ENCODE measurements at places on chromosomes 2 and 18. TPM values are rescaled to one million over a fixed set of nuclear protein-coding genes. Genes with fewer than 3 reads are reported as not detected.
A peak's percentile ranks its signal among the peaks of the same experiment; 100 is the strongest.

DNA sequence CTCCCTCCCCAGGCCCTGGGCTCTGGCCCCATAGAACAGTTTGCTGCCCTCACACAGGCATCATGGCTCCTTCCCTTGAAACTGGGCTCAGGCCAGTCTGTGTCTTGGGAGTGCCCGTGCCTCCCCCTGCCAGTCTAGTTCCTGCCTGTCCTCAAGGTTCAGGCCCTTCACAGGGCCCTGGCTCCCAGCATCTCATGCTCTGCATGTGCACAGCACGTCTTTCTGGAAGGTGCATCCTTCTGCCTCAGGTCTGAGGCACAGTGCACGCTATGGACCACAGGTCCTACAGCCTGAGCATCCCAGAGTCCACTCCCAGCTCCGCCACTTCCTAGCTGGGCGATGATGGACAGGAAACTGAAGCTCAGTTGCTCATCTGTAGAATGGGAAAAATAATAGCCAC lies 35.6 kb upstream of the FOSL2 start:
- no peak for DNase-seq

DNA sequence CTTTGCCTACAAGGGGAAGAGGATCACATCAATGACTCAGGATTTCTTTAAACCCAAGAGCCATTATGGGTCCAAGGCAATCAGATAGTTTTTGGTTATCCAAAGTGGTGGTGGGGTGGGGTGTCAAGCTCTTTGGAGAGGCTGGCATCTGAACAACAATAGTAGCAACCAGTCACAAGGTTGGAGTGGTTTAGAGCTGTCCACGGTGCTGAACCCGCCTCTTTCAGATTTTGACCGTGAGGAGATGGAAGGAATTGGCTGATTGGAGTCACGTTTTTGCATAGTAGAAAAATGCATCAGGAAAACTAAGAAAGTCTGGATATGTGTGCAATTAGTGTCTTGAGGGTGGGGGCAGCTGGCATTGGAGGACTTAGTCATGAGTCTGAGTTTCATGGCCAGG lies 159.9 kb downstream of the LOXHD1 start:
- DNase-seq: peak; percentile 57

DNA sequence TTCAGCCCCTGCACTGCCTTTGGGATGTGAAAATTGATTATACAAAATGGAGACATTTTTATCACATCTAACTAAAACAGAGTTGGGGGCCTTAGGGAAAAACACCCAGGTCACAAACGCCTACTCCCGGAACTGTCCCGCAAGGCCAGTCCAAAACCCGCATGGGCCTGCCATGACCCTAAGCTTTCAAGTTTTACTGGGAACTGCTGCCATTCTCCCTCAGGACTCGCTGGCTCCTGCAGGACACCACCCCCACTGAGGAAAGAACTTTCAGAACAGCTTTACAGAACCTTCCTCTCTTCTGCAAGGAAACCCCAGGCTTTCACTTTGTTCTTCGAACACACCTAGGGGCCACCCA lies 320.4 kb upstream of the HS6ST1 start:
- no peak for DNase-seq

- DNase-seq: no peak
Measured at GRCh38 chr2:119689218-119689617, 10.2 kb downstream of the TMEM177 start.

DNA sequence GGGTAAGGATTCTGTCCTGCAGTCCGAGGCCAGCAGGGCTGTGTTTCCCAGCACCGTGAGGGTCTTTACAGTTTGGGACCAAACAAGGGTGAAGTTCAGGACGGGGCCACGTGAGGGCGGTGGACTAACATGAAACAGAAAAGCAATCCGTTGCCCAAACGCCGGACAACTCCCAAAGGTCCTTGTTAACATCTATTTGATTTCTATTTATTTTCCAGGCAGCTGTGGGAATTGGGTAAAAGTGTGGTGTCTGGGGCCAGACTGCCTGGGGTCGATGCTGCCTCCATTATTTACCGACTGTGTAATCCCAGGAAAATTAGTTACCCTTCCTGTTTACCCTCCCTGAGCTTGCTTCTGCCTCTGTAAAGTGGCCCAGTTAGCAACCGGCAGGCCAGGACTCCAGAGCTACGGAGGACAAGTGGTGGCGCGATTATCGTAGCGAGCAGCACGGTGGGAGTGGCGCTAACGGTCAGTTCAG lies 66.3 kb upstream of the TCF7L1 start:
- DNase-seq: peak; percentile 87

DNA sequence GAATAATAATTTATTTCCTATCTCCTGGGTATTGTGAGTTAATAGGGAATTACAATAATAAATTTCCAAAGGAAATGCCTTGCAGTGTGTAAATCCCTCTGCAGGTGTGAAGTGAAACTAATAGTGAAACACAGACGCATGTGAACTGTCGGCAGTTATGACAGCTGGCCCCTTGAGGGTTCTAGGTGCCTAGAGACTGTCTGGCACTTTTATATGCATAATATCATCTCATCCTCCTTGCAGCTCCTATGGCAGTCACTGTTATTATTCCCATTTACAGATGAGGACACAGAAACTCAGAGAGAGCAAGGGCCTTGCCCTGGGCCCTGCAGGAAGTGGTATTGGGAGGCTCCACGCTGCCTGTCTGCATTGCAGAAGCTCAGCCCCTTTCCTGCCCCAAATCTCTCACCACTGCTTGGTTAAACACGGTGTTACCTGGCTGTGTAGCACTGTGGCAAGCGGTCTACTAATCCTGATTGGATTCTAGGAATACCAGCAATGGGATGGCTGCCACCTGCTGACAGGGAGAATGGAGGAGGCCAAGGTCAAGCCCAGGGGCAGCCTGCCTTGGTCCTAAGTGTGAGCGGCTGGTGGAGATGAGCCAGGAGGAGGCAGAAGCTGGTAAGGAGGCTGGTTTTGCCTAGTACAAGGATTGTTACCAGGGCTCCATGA lies 32.8 kb upstream of the ACKR3 start:
- no peak for DNase-seq

Gene SERPINB10
- not detected for polyA plus RNA-seq

Gene MGAT4A
- 32.0 TPM for polyA plus RNA-seq

Gene PLGLB2
- polyA plus RNA-seq: 3.7 TPM
